ENCODE measurements at places on chromosomes 5 and 9.

GRCh38 chr5:33558489-33558888 lies 117.7 kb downstream of the TARS1 start:
- DNase-seq = no peak

GRCh38 chr5:35811108-35811741 lies 45.5 kb upstream of the IL7R start:
- no peak for DNase-seq

- DNase-seq = no peak
These were observed 1504.9 kb upstream of the C9orf72 start for GRCh38 chr9:29078063-29078666.

DNA sequence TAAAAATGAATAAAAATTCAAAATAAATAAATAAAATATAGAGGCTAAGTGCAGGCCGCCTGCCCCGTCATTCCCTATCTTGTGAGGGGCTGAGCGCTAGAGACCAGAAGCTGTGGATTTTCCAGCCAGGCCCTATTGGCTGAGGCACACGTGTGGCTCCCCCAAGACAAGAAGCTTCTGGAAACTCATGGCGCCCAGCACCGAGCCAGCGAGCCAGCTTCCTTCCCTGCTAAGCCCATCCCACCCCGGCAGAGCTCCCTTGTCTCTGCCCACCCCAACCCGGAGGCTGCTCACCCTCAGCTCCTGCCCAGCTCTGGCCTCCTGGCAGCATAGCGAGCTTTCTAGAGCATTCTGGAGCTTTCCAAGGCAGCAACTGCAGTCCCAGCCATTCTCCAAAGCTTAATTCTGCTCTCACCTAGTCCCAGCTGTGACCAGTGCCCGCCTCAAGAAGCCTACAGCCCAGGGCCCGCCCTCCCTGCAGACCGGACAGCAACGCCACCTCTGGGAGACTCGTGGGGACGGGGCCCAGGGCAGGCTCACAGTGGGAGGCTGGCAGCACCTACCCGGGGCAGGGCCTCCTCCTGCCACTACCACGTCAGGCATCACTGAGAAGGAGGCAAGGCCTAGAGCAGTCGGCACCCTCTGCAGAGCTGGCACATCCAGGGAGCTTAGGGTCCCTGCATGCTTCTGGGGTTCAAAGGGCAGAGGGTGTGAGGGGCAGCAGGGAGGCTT lies 23.2 kb upstream of the TMEM250 start:
- DNase-seq = no peak

DNA sequence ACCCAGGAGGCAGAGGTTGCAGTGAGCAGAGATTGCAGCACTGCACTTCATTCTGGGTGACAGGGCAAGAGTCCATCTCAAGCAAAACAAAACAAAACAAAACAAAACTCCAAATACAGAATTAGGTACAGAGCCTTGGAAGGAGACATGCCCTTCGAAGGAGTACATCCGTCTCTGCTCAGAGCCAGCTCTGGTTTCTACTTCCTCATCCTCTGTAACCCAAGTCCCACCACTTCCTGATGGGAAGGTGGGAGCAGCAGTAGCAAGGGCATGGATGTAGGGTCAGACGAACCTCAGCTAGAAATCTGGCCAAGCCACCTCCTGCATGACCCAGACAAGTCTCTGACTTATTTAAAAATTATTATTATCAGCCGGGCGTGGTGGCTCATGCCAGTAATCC lies 16.5 kb upstream of the STXBP1 start:
- no peak for DNase-seq

GRCh38 chr9:121741228-121741918 lies 89.9 kb downstream of the DAB2IP start:
- DNase-seq = no peak

- no peak for DNase-seq
These were observed 13.5 kb upstream of the MAMDC2 start for GRCh38 chr9:70030156-70030555.

- DNase-seq = no peak
These were observed 64.0 kb downstream of the POU5F2 start for GRCh38 chr5:93677359-93677891.

DNA sequence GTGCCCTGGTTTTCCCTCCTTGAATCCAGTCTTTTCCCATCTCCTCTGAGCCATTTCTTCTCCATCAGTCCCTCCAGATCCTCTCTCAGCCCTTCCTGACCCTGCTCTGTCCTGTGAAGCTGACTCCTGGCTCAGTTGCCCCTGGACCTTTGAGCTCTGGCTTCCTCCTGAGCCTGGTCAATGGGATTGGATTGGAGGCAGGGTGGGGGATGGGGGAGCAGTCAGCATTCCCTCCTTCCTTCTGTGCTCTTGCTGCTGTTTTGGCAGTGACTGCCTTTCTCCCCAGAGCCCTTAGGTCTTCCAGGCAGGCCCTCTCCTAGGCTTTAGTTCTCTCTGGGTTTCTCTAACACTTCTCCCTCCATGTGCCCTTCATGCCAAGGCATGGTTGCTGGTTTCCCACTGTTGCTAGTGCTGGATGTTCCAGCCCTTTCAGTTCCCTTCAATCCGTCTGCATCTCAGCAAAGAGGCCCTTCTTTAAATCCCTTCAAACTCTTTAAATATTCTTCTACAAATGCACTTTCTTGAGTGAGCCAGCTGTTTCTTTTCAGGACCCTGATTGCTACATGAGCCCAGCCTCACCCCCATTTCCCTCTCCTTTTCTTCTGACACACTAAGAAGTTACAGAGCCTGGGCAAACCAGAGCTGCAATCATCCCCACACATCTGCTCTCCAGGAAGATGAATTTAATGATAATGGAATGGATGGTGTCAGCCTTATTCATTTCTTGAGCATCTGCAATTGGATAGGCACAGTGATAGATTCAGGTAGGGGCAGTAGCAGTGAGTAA lies 2.2 kb downstream of the TNFSF15 start:
- no peak for DNase-seq

DNA sequence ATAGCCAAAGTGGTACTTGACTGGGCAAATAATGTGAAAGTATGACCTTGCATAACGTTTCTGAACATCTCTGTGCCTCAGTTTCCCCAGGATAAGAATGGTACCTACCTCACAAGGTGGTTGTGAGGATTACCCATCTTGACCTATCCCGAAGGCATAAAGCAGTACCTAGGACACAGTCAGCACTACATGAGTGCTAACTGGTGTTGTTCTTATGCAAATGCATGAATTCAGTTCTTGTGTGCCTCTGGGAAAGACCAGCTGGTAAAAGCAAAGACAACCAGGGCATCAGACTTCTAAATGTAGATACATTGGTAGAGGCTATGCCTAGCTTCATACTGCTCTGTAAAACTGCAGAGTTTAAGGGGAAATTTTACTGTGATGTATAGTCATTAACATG lies 21.8 kb upstream of the TMEM252 start:
- DNase-seq = no peak

DNA sequence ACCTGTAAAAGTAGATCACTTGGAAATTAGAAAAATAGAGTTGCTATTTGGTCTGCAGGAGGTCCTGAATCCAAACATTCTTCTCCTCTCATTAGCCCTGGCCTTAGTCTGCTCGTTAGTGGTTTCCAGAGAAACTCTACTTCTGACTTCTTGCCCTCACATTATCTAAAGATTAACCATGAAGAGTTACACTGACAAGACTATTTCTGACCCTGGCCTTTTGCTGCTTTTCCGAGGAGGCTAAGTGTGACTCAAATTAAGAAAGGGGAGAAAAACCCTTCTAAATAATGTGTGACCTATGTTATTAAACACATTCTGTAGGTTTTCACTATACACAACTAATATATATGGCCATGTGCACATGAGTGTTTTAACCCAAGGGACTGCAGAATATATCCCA lies 302.4 kb downstream of the RAB3C start:
- DNase-seq = no peak

DNA sequence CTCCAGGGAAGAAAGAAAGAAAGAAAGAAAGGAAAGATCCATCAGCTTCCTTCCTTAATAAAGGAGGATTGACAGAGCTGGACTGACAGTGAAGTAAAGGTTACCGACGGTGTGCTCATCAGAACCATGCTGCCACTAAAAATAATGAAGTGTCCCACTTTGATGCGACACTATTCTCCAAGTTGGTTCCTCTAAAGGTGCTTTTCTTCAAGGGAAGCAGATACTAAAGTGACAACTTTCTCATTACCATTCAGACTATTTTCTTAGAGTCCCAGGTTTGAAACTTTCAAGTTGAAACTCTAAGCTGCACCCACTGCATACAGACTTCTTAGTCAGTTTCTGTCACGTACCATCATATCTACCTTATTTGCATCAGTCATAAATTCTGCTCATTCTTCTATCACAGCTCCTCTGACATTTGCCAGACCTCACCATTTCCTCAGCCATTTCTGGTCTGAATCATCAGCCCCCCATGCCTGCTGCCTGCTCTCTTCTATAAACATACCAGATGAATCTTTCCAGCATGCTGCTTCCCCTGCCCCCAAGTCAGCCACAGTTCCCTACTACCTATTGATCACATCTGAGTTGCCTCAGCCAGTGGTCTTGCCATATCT lies 177.6 kb downstream of the DEPDC1B start:
- no peak for DNase-seq

GRCh38 chr5:116068028-116068632 lies 16.7 kb upstream of the COMMD10 start:
- no peak for DNase-seq

DNA sequence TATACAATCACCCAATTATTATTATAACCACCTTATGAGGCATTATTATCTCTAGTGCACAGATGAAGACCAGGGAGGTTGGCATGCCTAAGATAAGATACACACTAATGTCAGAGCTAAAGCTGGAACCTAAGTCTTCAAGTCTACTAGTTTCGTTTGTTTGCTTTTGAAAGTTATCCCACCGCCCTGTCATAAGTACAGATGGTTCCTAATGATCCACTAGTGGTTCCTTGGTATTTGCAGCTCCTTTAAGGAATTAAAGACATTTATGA lies 14.1 kb downstream of the NDUFA8 start:
- DNase-seq = no peak

- no peak for DNase-seq
These were observed 391.6 kb downstream of the TMEM161B start for GRCh38 chr5:87877023-87877422.

- no peak for DNase-seq
These were observed 156.1 kb upstream of the ADAMTSL1 start for GRCh38 chr9:18317896-18318295.

DNA sequence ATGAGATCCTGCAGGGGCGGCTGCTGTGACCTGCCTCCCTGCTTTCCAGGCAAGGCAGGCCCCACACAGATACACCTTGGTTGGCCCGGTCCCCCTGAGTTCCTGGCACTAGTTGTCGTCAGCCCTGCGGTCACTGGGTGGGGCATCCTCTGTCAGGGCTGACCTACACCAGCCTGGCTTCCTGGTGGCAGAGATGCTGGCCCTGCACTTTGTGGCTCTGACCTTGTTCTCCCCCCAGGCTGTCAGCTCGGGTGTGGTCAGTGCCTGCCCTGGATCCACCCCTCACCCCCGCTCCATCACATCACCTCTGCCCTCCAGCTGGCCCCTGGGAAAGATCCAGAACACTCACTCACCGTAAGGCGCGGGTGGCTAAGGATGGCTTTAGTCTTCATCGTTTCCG lies 74.1 kb downstream of the PHF2 start:
- no peak for DNase-seq

DNA sequence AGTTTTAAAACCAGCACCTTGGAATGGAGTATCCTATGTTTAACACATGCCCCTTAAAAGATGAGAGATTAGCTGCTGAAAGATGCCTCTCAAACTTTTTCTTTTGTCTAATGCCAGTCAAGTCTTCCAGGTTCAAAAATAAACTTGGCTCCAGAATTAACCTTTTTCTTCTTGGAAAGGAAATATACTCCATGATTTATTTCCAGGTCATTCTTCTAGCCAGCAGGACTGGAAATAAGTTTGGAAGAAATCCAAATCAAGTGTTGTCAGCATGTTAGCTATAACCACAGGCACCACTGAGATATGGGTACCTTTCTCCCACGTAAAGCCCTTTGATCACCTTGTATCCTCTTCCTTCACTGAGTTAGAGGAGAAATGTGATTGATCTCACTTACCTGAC lies 56.1 kb downstream of the NLN start:
- DNase-seq = no peak

GRCh38 chr5:109099081-109099480 lies 310.7 kb downstream of the PJA2 start:
- no peak for DNase-seq

DNA sequence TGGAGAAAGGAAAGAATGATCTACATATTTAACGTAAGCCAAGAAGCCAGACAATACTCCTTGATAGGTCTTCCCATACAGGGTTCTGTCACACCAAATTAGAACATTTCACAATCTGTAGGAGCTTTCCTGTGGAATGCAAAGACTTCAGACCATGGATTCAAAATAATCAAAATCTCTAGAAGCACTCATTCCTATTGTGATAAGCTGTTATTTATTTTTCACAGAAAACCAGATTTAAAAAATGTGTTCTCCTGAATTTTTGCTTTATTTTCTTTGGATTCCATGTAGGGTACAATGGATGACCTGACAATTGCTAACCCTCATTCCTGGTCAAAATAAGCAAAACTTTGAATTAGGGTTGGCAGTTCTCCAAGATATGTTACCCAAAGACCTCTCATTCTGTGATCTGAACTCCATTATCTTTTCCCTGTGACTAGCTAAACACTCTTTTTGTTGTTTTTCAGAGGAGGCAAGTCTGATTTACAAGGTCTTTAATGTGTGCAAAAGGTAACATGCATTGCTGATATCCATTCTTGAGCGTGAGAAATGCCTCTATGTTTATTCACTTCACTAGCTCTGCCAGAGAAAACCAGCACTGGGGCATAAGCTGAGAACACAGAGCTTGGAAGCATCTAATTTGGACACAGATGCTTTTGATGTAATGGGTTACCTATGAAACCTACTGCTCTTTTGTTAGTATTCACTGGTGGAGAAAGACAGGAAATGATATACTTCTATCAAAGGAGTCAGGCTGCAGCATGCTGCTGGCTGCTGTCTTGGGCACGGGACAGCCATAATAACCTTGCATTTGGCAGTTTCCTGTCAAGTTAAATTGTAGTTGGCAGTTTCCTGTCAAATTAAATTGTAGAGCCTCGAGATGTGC lies 31.4 kb downstream of the ACTBL2 start:
- DNase-seq = no peak

DNA sequence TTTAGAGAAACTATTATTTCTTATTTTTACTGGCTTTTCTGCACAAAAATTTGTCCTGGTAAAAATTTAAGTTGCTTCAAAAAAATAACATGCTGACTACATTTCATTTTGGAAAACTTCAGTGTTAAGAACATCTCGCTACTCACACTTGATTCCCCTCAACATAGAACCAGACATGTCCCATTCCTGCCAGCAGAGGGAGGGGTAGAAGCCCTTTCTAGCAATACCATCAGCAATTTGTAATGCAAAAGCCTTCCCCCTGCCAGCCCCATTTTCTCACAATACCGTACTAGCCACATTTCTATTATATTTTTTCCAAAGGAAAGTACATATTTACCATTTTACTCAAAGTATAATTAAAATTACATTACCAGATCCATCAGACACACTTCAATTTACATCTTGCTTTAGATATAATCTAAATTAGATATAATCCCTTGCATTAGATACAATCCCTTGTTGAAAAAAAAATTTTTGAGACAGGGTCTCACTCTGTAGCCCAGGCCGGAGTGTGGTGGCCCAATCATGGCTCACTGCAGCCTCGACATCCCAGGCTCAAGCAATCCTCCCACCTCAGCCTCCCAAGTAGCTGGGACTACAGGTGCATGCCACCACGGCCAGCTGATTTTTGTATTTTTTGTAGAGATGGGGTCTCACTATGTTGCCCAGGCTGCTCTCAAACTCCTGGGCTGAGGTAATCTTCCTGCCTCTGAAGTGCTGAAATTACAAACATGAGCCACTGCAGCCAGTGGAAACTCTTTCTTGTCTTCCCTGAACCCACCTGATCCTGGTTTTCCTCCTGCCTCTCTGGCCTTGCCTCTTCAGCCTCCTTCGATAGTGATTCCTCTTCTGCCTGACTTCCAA lies 39.6 kb upstream of the IDNK start:
- peak; percentile 5 for DNase-seq

All from activated CD4-positive, alpha-beta T cell treated with anti-CD3 and anti-CD28 coated beads, Interleukin-2, amount 50 U/mL, for 4 hours (primary cell).